ENCODE measurements at places on chromosomes 6 and 20. TPM values are rescaled to one million over a fixed set of nuclear protein-coding genes. Genes with fewer than 3 reads are reported as not detected.

The TBXT gene
- not detected for total RNA-seq

The ENPP3 gene
- 0.13 TPM for total RNA-seq

The SIRPB1 gene
- not detected for total RNA-seq

The MROH8 gene
- total RNA-seq, result 6.4 TPM

The PRSS16 gene
- total RNA-seq, result not detected

The MOG gene
- not detected for total RNA-seq

The LY6G6C gene
- total RNA-seq, result not detected

The LY6G5C gene
- 0.65 TPM for total RNA-seq

The RNF217 gene
- total RNA-seq, result 32.8 TPM

The NR2E1 gene
- total RNA-seq, result not detected

The VSTM2L gene
- total RNA-seq, result 1.4 TPM

The HLA-DPB1 gene
- total RNA-seq, result 21.0 TPM

The CAGE1 gene
- under 0.01 TPM for total RNA-seq

The PPP1R14C gene
- total RNA-seq, result 13.9 TPM

The XKR7 gene
- total RNA-seq, result not detected

The DCDC2 gene
- not detected for total RNA-seq
